ENCODE measurements at places on chromosomes 3 and 15.

DNA sequence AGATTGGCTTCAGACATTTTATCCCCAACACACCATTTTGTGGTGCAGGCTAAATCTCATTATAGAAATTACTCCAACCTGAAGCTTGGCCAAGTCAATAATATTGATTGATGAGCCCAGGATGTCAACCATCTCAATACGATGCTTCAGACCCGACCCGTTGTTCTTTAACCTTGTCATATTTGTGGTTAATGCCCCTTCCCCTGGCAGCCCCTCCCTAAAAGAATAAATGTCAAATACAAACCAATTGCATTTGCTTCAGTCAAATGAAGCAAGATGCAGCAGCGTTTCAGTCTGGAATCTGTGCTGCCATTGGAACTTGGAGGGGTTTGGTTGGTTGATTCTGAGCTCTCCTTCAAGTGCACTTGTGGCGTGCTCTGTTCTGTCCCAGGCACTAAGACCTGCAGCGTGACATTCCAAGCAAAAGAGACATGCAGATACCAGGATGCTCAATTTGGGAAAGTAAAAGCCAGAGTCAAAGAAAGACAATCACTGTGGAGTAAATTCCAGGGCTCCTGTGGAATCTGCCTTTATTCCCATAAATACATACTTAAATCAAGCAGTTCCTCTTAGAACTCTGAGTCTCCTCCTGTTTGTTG is 23.8 kb upstream of the PSMD6 start:
- no peak for DNase-seq

DNA sequence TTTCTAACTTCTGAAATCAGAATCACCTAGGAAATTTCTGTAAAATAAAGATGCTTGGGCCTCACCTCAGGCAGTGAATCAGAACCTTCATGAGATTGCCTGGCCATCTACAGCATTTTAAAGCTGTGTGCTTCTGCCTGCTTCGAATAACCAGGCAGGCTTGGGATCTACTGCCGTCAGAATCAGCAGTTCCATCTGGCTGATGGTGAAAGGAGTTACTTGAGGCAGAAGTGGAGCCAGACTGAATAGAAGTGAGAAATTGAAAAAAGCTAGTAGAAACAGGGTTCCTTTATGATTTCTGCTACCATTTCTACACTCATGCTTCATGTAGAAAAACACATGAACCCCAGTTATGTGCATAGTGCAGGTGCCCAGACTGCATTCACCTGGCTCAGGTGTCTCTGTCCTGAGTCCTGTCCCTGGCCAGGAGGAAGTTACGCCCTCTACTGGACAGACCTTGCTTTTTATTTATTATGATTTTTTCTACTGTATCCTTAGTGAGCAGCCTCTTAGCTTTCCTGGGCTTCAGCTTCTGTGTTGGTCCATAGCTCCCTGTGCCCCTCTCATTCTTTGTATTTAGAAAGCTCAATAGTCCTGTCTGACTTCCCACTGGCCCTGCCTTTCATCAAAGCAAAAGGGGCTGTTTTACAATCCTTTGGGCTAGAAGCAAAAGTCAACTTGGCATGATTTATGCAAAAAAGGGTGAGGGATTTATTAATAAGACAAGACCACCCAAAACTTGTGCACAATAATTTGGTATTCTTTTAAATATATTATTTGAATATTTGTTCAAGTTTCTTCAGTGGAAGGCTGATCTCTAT is 200.8 kb upstream of the GOLGA6L4 start:
- DNase-seq, result no peak

DNA sequence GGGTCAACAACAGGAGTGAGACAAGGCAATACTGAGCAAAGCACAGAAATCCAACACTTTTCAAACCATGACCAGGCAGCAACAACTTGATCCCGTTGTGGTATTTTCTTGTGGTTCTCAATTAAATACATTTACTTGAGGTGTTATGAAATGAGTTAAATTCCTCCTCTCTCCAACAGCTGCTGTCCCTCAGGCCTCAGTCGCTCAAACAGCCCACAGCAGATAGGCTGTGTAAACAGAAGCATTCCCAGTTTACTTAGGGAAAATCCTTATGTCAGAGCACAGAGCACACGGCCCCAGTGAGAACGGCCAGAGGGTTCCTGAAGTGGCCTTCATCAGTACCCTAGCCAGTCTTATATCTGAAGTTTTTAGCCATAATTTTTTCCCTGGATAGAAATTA is 359.9 kb downstream of the AGBL1 start:
- no peak for DNase-seq

GRCh38 chr3:10437995-10438901 is 67.1 kb downstream of the ATP2B2 start:
- DNase-seq, result no peak

GRCh38 chr3:156175570-156175969 is 55.2 kb downstream of the KCNAB1 start:
- DNase-seq, result no peak

- no peak for DNase-seq
These were observed 311.4 kb downstream of the TBC1D5 start for GRCh38 chr3:17431004-17431403.

- DNase-seq, result no peak
These were observed 498.4 kb downstream of the FHIT start for GRCh38 chr3:60752809-60753208.

GRCh38 chr3:129929383-129929782 is 35.9 kb upstream of the TMCC1 start:
- DNase-seq, result no peak

DNA sequence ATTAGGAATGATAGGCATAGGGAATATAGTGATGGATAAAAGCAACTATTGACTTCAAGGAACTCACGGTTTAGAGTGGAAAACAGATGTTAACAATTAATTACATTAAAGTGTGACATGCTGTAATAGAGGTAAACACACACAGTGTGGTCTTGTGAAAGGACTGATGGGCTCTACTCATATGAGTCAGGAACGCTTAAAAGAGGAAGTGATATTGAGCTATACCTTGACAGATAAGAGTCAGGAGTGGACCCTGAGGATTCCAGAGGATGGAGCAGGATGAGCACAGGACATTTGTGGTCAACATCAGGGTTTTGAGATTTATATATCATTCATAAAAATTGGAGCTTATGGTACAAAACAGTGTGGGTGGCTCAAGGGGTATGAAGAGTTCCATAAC is 11.0 kb downstream of the EXOG start:
- no peak for DNase-seq

DNA sequence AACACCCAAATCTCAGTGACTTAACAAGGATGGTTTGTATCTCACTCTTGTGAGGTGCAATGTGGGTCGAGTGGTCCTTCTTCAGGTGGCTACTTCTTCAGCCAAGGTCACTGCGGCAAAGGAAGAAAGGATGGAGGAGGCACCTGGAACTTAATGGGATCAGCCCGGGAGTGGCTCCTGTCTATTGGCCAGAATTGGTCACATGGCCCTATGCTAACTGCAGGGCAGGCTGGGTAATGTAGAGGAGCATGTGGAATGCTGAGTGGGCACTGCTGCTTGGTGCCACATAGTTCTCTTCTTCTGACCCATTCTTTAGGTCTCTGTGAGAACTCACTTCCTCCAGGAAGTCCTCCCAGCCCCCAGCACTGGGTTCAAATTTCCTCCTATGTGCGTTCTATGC is 20.3 kb upstream of the FAM3D start:
- no peak for DNase-seq

- no peak for DNase-seq
These were observed 3.8 kb upstream of the PRR20G start for GRCh38 chr3:127291611-127292010.

DNA sequence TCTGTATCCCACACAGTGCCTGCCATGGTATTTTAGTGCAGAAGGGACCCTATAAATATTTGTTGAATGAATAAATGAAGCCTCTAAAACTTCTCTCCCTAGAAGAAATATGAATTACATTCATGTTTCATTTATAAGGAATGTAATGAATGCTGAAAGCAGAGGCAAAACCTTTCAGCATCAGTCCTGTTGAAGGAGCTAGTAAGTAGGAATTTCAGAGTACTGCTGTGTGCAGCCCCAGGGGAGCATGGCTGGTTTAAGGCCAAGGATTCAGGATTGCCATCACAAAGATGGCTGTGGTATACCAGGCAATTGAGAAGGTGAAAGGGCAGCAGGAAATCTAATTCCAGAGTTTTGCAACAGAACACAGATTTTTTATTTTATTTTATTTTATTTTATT is 1131.4 kb downstream of the IGSF11 start:
- no peak for DNase-seq

GRCh38 chr3:146813496-146813895 is 208.3 kb upstream of the PLSCR5 start:
- no peak for DNase-seq

GRCh38 chr3:158794936-158795518 is 6.8 kb upstream of the MFSD1 start:
- DNase-seq, result no peak

DNA sequence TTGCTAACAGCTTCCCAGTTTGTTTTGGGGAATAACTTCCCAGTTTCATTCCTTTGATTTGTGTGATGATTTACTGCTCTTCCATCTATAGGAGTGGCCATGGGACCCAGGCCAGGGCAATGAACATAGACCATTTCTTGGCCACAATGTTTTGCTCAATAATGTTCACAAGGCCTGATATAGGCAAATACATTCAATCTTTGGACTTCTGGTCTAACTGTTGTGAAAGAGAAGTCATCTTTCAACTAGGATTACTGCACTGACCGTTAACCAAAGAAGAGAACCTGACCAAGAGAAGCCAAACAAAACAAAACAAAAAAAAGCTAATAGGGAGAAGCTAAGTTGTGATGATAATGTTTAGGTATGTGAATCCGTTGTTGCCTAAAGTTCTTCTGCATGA is 221.8 kb upstream of the SUCLG2 start:
- DNase-seq, result no peak

DNA sequence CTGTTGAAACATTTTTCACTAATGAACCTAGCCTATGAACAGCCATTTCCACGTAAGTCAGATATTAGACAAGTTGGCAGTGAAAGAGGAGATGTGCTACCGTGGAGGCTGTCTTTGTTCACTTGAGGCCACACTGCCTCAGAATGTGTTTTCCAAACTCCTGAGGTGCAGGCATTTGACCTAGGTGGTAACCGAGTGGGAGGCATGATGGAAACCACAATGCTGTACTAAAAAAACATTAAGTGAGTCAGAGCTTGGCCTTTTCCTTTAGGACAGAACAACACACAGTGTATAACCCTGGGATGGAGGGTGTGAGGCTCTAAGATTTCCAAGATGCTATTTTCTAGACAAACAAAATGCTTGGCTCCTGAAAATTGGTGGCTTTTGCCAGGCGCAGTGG is 406.3 kb downstream of the SOX2 start:
- no peak for DNase-seq

DNA sequence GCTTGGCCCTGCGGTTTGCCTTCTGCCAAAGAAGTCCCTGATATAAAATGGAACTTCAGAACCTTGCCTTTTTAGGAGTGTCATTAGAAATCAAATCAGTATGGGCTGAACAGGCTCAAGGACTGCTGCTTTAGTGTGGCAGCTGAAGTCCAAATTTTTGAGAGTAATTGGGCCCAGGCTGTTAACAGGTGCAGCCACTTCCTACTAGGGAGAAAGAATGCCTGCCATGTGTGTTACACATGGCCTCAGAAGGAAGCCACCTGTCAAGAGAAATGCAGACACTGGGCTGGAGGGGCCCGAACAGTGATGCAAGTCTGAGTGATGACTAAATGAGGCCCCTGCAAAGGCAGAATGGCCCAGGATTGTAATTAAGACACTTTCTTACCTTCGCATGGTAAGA is 786.7 kb upstream of the CFAP20DC start:
- no peak for DNase-seq

DNA sequence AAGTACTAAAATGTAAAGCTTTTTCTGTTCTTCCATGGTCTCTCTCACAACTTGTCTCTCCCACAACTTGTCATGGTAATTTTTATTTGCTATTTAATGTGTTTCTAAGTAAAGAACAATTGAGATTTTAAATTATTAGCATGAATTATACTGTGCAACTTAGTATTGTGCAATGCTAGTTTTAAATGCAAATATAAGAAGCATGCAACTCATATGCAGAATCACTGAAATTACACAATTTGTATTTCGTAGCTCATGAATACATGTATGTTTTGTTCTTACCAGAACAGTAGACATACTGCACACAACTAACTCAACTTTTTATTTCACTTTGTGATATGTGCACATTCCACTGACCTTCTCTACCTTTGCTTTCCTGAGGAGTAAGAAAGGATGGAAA is 96.5 kb downstream of the SQOR start:
- no peak for DNase-seq

DNA sequence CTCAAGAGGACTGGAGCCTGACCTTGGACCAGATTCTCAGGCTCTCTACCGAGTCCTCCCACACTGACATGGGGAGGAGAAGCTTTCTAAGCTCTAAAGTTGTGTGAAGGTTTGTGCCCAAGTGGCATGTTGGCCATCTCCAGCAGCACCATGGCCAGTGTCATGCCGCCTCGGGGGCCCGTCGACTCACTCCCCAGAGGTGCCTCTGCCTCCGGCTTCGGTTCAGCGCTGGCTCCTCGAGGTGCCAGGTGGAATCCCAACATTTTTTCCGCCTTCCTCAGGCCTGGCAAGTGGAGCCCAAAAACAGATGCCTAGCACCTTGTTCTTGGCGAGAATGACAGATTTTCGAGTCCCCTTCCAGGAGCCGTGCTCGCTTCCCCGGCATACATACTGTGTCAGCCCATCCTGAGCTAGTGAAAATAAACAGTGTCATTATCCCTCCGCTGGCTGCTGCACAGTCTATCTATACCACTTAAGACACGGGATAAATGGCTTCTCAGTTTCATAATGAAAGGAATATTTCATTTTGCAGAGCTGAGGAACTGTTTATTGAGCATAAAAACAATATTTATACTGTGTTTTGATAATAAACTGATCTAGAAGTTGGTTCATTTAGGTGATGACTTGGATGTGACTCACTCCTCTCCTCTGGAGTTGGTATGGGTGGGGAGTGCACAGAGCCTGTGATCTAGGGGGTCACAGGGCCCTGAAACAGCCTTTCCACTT is 328.5 kb upstream of the TLE3 start:
- no peak for DNase-seq

GRCh38 chr3:28915741-28916500 is 364.9 kb upstream of the RBMS3 start:
- DNase-seq, result no peak

- DNase-seq, result no peak
These were observed 66.8 kb upstream of the FOXP1 start for GRCh38 chr3:71650372-71650771.

- peak; percentile 55 for DNase-seq
These were observed 720 bp upstream of the TNIK start for GRCh38 chr3:171460725-171461524.

GRCh38 chr15:32682977-32683630 is 34.7 kb upstream of the GREM1 start:
- DNase-seq, result no peak
